WERI-Rb-1 (cell line): ENCODE measurements at places on chromosomes 11 and 22.

DNA sequence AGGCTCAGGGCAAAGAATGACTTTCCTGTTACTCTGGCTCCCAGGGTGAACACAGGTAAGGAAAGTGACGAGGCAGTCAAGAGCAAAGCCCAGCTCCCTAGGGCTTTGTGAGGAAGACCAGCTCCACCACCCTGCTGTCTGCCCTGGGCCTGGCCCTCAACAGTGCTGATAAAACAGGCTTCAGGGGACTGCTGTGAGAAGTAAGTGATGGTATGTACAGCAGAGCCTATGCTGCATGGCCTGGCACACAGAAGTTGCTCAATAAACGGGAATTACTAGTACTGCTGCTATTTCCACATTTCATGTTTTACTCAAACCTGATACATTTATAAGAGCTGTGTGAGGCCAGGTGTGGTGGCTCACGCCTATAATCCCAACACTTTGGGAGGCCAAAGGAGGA, 50.3 kb downstream of the MICAL3 start:
- DNase-seq: no peak

- no peak for DNase-seq
Measured at GRCh38 chr11:127972816-127973215, 614.5 kb downstream of the ETS1 start.

- no peak for DNase-seq
Measured at GRCh38 chr11:41256041-41256440, 203.4 kb downstream of the LRRC4C start.

DNA sequence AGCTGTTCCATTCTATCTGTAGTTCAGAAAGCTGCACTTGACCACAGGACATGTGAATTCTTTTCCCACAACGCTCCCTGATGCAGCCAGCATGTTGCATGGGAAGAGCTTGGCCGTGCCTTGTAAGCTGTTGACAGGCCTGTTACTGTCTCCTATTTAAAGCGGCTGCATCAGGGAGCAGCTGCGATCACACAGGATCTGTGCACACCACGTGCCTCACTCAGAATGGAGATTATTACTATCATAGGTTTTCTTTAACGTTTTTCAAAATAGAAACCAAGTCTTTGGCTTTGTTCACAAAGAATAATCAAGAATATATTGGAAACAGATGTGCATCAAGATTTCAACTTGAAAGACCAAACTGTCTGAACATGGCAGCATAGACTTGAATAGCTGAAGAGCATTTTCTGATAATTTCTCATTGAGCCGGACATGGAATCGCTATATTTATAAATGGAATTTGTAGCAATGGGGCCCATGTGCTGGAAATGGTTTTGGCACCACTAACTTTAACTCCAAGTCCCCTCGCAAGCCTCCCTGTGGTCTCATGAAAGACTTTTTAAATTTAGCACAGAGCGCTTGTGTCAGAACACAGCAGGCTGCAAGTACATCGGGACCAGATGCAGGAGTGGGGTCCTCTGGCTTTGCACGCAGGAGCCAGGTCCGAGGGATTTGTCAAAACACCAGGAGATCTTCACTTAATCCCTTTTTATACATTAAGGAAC, 40.8 kb upstream of the MYO18B start:
- peak; percentile 54 for DNase-seq
